ENCODE measurements at places on chromosomes 11 and 22.

DNA sequence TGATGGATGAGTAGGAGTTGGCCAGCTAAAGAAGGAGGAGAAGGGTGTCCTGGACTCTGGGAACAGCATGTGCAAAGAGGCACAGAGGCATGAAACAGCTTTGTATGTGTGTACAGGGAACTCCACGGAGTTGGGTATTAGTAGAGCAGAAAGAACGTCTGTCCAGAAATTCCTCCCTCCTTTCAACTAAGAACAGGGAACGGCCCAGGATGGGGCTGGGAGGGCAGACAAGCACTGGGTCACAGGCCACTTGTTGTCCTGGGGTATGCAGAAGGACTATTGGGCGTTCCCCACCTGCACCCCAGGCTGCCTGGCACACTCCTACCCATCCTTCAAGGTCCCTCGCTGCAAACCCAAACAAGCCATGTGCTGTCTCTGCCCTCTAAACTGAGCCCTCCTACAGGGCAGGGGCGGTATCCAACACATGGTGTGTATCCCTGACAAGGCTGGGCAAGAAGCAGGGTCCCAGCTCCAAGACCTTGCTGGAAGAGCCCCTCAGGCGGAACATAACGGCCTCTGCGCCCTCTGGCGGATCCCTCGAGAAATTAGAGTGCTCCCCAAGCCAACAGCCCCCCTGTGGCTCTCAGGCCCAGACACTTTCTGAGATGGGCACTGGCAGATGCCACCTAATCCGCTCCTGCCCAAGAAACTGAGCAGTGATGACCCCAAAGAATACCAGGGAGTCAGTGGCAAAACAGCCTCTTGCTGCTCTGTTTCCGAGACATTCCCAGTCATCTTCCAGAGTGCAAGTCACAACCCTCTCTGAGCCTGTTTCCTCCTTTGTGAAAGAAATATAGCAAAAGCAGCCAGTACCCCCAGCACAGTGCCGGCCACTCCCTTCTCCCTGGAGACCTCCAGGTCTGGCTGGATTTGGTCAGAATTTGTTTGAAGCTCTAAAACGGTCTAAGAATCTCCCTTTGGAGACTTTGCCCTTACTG, 1.6 kb upstream of the ELFN2 start:
- DNase-seq, result no peak

DNA sequence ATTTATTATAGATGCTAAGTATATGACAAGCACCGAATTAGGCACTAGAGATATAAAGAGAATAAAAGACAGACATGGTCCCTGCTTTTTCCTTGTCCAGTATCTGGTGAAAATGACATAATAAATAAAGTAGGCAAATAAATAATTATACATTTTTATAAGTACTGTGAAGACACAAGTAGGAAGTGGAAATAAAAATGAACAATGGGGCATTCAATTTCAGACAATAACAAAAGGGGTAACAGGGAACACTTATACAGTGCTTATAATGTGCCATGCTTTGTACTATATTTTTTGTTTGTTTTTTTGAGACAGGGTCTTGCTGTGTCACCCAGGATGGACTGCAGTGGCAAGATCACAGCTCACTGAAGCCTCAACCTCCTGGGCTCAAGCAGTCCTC, 4.3 kb downstream of the KBTBD3 start:
- DNase-seq, result no peak

GRCh38 chr11:82901922-82902485, 468 bp downstream of the DDIAS start:
- no peak for DNase-seq

DNA sequence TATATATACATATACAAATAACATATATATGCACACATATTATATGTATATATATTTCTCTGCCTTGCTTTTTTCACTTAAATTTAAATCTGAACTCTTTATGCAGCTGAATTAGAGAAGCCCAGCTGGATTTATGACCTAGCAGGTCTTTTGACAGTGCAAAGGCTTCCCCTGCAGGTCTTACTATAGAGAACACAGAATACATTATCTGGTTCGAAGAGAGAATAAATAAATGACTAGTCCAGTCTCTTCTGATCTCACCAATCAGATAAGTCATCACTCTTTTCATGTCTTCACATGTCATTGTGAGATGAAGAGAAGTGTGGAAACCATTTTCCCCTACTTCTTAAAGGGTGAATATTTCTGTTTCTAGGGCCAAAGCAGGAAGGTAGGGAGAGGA, 58.2 kb downstream of the OR10A6 start:
- no peak for DNase-seq

DNA sequence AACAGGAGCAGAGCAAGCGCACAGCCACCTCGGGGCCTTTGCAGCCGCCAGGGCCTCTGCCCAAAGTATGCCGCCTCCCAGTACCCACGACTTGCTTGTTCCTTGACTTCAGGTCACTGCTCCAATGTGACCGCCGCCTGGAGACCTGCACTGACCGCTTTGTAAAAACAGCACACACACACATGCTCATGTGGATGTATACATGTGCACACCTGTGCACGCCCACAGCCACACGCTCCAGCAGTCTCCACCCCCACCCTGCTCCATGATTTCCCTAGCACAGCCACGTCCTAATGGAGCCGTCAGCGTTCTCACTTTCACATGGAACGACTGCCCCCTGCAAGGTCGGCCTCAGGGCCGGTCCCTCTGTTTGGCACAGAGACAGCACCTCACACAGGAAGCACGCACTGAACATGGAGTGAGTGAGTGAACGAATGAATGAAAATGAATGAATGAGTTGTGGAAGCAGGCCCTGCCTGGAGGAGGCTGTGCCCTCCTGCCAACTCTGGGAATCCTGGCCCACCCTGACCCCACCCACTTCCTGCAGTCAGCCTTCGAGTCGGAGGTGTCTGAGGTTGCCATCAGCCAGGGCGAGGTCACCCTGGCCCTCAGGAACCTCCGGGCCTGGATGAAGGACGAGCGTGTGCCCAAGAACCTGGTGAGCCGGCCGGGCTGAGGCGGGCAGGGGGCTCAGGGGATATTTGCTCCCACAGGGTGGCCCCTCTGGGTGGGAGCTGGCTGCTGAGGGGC, 8.0 kb downstream of the ALDH3B1 start:
- no peak for DNase-seq

DNA sequence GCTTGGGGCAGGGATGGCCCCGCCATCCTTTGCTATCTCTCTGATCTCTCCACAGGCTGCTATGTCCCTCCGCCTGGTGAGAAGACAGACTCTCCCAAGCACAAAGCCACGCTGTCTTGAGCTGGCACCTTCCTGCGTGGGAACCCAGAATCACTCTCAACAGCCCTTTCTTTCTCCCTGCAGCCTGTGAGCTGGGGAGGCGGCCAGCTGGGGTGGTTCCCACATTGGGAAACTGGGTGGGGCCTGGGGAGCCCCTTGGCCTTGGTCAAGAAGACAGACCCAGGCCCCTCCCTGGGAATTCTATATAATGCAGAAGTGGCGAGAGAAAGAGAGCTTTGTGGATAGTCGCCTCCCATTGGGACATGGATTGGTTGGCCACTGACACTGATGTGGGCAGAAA, 129.0 kb upstream of the TIMP3 start:
- DNase-seq, result no peak

- DNase-seq, result no peak
Observed at GRCh38 chr22:19853879-19854777, 546 bp downstream of the GNB1L start.

GRCh38 chr11:68468217-68468828, 7.8 kb downstream of the PPP6R3 start:
- no peak for DNase-seq
